ENCODE measurements at places on chromosomes 1 and 21.

DNA sequence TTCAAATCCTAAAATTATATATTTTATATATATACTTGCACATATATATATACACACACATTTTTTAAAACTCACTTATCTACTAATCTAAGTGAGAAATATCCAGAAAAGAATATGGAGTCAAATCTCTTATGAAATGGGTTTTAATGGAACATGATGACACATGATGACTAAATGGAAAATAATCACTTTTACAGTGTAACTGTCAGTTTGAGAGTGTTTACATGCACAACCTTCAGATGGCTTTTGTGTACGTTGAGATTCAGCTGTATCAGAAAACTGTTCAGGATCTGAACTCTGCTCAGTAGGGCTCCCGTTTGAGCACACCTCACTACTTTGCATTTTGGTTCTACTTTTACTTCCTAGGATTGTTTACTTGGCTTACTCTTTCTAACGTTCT, 189.8 kb downstream of the DNAH14 start:
- DNase-seq = no peak

GRCh38 chr1:59323879-59324278, 27.0 kb downstream of the FGGY start:
- DNase-seq = no peak

DNA sequence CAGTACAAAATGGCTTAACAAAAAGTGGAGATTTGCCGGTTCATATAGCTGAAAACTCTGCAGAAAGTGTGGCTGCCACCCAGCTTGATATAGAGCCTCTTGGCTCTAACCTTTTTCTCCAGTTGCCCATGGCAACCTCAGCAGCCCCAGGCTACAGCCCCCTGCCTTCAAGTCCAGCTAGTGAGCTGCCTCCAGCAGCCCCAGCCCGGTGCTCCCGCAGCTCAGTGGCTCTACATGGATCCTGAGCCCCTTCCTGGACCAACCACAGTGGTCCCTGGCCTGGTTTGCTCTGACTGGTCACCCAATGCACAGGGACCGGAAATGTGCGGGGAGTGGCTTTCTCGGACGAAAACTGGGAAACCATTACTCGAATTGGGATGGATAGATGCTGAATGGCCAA, 13.3 kb upstream of the ATF3 start:
- DNase-seq = no peak

DNA sequence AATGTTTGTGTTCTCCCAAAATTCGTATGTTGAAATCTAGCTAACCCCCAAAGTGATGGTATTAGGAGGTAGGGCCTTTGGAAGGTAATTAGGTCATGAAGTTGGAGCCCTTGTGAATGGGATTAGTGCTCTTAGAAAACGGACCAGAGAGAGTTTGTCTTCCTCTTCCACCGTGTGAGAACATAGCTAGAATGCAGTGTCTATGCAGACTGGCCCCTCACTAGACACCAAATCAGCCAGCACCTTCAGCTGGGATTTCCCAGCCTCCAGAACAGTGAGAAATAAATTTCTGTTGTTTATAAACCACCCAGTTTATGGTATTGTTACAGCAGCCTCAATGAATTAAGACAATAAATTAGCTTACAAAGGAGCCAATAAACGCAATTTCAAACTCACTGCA, 58.0 kb downstream of the KIAA0319L start:
- no peak for DNase-seq

GRCh38 chr1:89273324-89273778, 691 bp upstream of the GBP5 start:
- DNase-seq = no peak

Measured in SK-N-MC (cell line).